ENCODE measurements at places on chromosomes 11 and 22.

DNA sequence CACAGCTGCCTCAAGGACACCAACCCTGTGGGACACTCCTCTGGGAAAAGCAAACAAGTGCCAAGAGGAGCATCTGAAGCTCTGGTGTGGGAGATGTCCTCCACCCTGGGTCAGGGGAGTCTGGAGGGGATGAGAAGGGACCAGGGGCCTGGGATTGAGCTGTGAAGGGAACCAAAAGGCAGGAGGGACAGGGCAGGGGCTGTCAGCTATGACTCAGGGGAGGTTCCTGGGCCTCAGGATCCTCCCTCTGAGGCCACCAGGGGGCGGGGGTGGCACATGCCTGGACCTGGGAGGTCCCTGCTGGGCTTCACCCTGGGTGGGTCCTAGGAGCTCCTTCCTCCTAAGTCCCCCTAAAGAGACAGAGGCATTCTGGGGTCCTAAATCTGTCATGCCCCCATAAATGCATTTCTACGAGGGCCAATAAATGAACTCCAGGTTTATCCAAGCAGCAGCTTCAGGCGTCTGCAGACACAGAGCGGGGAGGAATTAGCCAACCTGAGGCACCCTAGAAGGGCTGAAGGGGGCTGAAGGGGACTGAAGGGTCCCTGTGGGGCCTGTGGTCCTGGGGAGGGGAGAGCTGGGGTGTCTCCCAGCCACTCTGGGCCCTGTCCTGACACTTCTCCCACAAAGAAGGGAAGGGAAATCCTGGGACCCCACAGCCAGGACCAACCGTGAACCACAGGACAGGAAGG, 31.9 kb upstream of the IGLL5 start:
- DNase-seq, result no peak

DNA sequence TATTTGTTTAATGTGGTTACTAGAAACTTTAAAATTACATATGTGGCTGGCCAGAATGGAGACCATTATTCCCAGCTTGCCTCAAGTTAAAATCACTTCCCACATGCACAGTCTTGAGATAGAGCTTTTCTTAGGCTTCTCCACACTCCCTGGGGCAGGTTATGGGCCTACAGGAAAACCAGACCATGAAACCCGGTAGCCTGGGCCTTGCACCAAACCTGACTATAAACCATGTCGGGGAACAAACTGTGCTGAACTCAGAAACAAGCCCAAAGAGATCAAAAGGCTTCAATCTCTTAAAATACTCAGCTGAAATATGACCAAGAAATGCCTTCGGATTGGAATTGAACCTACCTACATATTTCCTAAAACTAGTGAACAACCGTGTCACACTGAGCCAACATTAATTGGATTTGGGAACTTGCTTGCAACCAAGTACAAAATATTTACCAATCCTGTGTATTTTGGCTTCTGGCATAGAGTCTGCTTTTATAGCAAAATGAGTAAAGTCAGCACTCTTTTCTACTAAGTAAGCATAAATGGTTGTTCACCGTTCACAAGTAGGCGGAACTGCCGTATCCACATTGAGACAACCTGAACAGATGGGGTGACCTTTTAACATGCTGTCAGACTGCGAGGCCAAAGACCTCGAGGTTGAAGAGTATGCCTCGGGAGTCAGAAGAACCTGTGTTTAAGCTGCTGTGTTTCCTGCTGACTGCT, 199.5 kb downstream of the FAM76B start:
- no peak for DNase-seq

- DNase-seq, result no peak
These were observed 16.0 kb downstream of the FAM83F start for GRCh38 chr22:40010746-40011145.

DNA sequence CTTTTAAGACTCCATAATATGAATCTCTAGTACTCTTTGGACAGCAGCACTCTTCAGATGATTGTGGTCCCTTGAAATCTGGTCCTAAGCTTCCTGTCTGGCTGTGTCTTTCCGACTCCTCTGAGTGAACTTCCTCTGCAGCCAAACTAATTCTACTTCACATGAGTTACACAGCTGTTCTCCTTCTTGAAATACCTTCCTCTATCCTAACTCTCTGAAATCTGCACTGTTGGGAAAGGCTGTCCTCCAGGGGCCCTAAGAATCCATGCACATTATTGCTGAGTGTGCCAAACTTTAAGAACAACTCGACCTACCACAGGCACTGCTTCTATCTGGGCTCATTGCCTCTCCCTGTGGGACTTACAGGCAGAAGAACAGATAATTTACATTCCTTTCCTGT, 217.3 kb upstream of the ARHGAP42 start:
- DNase-seq, result peak; percentile 71

- DNase-seq, result no peak
These were observed 160.3 kb downstream of the BBOX1 start for GRCh38 chr11:27200779-27201453.

DNA sequence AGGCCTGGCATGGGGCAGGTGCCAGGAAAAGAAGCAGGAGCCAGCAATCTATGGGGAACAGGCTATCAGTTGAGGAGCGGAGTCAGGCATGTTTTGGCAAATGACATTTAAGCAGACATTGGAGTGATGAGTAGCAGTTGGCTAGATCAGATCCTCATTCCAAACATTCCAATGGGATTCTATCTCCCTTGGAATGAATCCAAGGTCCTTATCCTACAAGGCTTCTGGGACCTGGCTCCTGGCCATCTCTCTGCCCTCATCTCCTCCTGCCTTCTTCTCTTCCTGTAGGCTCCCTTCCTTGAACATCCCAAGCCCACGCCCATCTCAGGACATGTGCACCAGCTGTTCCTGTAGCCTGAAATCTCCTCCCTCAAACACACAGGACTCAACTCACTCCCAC, 1074.5 kb downstream of the TBC1D22A start:
- DNase-seq, result no peak
